Fibroblast of skin of right quadriceps (primary cell): ENCODE measurements at places on chromosomes 6 and 20.
A peak's percentile ranks its signal among the peaks of the same experiment; 100 is the strongest.

GRCh38 chr20:1390581-1391403, 2.1 kb downstream of the FKBP1A start:
- no peak for DNase-seq

- DNase-seq, result peak; percentile 53
Observed at GRCh38 chr6:75220357-75220756, 14.5 kb upstream of the COL12A1 start.

DNA sequence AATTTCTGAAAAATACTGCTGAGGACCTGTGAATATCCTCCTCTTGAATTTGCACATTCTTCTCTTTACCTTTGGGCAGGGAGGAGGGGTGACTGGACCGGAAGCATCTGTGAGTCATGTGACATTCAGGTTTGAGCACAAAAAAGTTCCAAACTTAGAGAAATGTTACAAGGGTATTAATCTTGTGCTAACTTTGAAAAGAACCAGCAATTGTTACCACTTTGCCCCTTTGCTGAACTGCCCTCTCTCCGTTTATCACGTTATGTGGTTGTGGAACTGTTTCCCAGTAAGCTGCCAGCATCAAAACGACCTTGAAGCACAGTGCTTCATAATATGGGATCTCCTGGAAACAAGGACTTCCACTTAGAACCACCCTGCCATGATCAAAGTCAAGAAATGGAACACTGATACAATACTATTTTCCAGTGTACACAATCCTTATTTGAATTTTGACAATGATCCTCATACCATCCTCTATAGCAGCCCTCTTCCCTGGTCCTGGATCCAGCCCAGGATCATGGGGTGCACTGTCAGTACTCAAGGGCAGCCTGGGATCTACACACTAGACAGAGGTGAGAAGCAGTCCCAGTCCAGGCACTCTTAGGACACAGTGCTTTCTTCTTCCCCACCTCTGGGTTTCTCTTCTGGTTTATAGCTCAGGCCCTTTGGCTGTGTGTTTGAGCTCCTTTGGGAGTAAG, 2.3 kb upstream of the TUBB1 start:
- no peak for DNase-seq

GRCh38 chr6:123402052-123402451, 234.7 kb downstream of the TRDN start:
- no peak for DNase-seq

GRCh38 chr6:87670707-87671106, 31.3 kb downstream of the AKIRIN2 start:
- DNase-seq, result no peak
